ENCODE measurements at places on chromosomes 3 and 15.

DNA sequence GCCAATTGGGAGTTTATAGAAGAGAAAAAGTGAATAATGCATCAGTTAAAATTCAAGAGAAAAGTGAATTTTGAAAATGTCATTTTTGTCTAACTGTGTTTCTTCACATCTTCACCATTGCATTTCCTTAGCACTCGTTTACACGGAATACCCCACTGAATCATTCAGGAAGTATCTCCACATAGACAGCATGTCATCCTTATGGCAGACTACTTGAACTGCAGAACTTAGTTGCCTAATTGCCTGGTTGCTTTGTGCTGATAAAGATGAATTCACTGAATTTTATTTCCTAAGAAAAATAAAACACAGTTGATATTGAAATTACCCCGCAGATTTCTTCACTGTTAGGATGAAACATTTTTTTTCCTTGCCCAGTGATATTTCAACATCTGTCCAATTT is 627.1 kb downstream of the ROBO1 start:
- DNase-seq = no peak

- DNase-seq = no peak
Observed at GRCh38 chr3:175668300-175668699, 809.2 kb downstream of the NAALADL2 start.

DNA sequence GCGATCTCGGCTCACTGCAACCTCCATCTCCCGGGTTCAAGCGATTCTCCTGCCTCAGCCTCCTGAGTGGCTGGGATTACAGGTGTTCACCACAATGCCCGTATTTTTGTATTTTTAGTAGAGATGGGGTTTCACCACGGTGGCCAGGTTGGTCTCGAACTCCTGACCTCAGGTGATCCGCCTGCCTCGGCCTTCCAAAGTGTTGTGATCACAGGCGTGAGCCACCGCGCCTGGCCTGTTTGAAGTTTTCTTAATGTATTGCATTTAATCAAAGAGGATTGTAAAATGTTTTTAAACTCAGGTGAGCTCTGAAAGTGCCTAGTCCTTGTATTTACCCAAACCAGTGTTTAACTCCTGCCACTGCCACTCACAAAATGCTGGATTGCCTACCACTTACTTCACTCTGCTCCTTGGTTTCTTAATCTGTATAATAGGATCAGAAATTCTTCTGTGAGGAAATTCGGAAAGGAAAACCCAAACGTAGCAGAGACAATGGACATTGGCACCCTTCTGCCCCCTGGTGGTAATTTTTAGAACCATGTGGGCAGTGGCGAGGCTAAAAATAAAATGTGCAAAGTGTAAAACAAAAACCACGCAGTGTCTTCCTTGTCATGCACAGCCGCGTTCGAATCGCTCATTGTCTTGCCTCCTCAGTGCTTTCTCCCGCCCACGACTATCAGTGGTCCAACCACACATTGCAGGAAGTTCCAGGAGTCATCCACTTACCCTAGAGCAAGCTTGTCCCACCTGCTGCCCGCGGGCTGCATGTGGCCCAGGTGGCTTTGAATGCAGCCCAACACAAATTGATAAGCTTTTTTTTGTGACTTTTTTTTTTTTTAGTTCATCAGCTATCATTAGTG is 27.3 kb downstream of the CEP19 start:
- peak; percentile 80 for DNase-seq

DNA sequence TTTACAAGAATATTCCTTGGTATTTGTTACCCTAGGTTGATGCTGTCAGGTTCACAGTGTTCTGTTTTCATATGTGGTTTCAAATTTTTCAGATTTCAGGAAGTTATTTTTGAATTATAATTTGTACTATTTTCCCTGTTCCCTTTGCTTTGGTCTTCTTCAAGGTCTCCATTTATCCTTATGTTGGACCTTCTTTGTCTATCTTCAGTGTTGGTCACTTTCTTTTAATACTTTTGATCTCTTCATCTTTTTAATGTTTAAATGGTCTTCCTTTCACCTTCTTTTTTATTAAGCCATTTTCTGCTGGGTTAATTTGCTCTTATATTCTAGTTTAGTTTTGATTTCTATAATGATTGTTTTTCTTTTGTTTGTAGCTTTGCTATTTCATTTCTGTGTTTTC is 61.3 kb downstream of the KLHL25 start:
- no peak for DNase-seq

DNA sequence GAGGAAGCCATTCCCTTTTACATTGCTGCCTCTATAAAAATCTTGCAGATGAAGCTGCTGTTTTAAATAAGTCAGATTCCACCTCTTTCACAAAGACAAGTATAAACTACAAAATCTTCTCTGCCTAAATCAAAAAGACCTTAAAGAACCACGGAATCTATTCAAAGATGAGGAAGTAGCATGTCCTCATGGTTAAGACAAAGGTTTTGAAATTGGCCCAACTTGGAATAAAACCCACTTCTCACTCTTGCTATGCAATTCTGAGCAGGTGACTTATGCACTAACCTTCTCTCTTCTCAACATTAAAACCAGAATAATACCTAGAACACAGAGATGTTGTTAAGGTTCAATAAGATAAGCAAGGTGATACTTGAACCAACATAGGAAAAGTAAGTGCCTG is 97.6 kb downstream of the FOXP1 start:
- no peak for DNase-seq

DNA sequence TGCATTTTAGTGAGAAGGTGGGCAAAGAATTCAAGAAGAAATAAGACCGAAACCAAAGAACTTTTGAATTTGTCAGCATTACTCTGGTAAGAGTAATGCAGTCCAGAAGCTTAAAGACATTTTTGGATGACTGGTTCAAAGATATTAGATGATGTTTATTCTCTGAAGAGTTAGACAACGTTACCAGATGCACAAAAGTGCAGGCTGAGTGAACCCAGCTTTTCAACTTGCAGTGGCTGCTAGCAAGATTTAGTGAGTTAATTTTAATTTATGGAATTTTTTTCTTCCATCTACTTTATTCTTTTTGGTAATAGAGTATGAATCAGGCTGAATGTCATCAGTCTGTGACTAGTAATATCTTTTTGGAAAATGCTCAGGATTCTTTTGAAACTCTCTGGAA is 267.3 kb upstream of the AZI2 start:
- no peak for DNase-seq

DNA sequence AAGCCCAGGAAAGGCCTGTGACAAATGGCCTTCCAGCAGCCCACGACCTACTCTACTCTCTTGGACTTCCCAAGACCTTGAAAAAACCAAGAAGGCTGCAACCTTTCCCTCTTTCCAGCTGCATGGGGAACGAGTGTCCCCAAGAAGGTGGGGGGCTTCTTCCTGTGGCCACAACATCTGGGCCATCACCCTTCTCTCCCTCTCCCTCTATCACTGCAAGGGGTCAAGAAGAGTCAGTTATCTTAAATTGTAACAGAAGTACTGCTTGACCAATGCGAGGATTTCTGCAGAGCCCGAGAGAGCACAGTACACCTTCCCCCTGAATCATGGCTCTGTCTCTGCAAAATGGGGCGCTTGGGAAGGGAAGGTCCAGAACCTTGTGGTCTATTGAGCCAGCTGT is 63.7 kb upstream of the ACAN start:
- no peak for DNase-seq

GRCh38 chr3:14403619-14404155 is 1.3 kb downstream of the SLC6A6 start:
- DNase-seq = peak; percentile 33
